Caco-2 (cell line): ENCODE measurements at places on chromosomes 6 and 20. TPM values are rescaled to one million over a fixed set of nuclear protein-coding genes. Genes with fewer than 3 reads are reported as not detected.

DNA sequence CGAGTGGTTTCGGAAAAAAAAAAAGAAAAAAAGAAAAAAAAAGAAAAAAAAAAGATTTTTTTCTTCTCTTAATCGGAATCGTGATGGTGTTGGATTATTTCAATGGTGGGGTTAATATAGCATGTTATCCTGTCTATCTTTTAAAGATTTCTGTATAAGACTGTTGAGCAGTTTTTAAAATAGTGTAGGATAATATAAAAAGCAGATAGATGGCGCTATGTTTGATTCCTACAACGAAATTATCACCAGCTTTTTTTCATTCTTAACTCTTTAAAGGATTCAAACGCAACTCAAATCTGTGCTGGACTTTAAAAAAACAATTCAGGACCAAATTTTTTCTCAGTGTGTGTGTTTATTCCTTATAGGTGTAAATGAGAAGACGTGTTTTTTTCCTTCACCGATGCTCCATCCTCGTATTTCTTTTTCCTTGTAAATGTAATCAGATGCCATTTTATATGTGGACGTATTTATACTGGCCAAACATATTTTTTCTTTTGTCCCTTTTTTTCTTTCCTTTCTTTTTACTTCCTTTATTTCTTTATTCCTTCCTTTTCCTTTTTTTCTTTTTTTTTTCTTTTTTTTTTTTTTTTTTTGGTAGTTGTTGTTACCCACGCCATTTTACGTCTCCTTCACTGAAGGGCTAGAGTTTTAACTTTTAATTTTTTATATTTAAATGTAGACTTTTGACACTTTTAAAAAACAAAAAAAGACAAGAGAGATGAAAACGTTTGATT is 3.6 kb downstream of the SOX4 start:
- DNase-seq = no peak
- H3K36me3 ChIP-seq = peaks cover 2% of the 10 kb centered on the region; the same call in 1 of the 2 replicates
- H3K27me3 ChIP-seq = no peaks in the 10 kb centered on the region
- peak overlapping the region; percentile 99 for H3K4me3 ChIP-seq

DNA sequence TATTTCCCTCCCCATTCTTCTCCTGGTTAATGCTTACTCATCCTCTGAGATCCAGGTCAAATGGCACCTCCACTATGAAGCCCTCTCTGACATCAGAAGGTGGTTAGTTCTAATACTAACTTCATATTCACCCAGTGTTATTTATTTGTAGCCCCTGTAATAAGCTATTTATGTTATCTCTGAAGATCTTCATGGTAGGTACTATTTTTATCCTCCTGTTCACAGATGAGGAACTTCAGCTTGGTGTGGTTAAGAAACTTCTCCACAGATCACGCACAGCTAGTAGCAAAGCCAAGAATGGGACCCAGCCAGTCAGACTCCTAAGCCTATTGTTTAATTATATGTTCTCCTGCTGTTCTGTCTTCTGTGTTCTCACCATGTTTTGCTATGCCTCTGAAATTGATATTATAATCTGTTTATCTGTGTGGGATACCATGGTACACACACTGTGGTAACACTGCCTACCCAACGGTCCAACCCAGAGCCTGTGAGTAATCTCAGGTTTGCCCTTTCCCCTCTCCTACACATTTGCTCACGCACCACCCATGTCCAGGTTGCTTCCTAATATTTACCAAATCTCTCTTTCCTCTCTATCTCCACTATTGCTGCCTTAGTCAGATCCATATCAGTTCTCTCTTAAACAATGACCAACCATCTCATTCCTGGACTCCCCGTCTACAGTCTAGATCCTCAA is 98.4 kb downstream of the IPCEF1 start:
- H3K4me1 ChIP-seq = no peaks in the 10 kb centered on the region
- H3K27me3 ChIP-seq = no peaks in the 10 kb centered on the region
- no peak for DNase-seq
- no peak overlapping the region for H3K4me3 ChIP-seq

The LINC00237 gene
- total RNA-seq = 1.5 and 1.8 TPM in 2 replicates

DNA sequence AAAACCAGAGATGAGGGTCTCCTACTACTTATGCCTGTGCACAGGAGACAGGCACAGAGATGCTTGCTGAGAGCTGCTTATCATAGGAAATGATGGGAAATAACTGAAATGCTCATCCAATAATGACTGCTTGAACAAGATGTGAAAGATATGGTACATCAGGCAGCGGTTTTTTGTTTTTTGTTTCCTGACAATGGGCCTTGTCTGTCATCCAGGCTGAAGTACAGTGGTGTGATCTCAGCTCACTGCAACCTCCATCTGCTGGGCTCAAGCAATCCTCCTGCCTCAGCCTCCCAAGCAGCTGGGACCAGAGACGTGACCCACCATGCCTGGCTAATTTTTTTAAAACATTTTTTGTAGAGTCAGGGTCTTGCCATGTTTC is 1.2 kb upstream of the RIPOR3 start:
- H3K27me3 ChIP-seq = no peaks in the 10 kb centered on the region
- no peaks in the 10 kb centered on the region for H3K36me3 ChIP-seq
- no peak overlapping the region for H3K27ac ChIP-seq
- no peak for DNase-seq

DNA sequence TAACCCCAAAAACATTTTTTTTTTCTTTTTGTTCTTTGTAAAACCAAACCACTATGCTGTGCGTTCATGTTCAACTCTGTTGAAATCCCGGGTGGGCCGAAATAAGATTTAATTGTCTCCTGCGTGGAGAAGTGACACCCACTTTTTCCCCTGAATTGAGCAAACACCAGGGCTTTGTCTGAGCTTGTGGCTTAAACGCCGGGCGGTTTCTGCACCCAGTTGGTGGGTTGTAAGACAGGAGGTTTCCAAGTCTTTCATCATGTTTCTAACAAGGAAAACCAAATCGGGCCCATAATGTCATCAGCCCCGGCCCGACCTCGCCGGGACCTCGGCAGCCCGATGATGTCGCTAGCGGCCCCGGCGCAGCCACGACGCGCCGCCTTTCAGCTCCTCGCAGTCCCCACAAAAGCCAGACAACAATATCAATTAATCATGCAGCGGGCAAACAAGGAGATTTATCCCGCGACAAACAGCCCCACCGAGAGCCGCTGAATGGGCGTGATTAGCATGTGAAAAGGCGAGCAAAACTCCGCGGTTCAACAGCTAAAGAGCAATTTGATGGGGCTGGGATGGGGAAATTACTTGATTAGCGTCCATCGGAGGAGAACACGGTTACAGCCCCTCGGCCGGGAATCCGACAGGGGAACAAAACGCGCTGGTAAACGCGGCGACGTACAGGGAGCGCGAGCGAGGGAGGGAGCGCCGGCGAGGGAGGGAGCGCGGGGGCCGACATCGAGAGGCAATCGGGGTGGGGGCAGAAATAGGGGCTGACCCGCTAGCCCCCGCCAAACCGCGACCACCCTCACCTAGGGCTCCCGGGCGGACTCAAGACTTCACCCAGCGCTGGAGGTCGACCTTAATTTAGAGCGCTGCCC is 5.3 kb downstream of the LINC00237 start:
- no peaks in the 10 kb centered on the region for H3K36me3 ChIP-seq
- no peaks in the 10 kb centered on the region for H3K27me3 ChIP-seq
- peak; percentile 65 for DNase-seq

The IPCEF1 gene
- total RNA-seq = 1.4 and 1.9 TPM in 2 replicates

GRCh38 chr6:41791305-41791704 is 3.8 kb downstream of the TOMM6 start:
- DNase-seq = no peak
- no peak overlapping the region for H3K4me3 ChIP-seq
- no peaks in the 10 kb centered on the region for H3K27me3 ChIP-seq

The DHX16 gene
- 36.6 and 40.6 TPM in 2 replicates for total RNA-seq

The MMP24 gene
- 13.0 and 15.6 TPM in 2 replicates for total RNA-seq

DNA sequence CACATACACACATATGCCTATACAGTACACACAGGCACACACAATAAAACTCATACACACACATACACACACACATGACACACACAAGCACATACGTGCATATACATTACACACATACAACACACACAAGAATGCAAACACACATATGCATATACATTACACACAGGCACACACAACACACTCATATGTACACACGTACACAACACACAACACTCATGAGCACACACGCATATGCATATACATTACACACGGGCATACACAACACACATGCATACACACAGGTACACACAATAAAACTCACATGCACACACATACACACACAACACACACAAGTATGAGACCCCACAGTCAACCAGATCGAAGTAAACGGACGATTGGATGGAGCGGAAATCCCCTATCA is 238.2 kb downstream of the ERMARD start:
- H3K4me1 ChIP-seq = no peaks in the 10 kb centered on the region
- DNase-seq = no peak
- no peak overlapping the region for H3K4me3 ChIP-seq
- no peaks in the 10 kb centered on the region for H3K36me3 ChIP-seq
- no peak overlapping the region for H3K27ac ChIP-seq

DNA sequence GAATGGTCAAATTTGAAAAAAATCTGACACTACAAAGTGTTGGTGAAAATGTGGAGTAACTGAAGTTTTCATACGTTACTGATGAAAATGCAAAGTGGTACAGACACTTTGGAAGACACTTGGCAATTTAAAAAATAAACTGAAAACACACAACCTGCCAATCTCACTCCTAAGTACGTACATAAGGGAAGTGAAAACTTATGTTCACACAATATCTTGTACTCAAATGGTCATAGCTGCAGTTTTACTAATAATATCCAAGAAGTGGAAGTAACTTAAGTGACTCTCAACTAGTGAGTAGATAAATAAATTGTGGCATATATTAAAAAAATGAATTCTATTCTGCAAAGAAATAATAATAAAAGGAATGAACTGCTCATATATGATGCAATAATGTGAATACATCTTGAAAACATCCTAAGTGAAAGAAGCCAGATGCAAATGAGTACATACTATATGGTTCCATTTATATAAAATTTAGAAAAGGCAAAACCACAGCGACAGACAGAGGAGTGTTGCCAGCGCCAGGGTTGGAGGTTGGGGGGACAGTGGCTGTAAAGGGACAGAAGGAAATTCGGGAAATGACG is 198.2 kb downstream of the ERMARD start:
- H3K4me1 ChIP-seq = no peaks in the 10 kb centered on the region
- H3K4me3 ChIP-seq = no peak overlapping the region
- no peaks in the 10 kb centered on the region for H3K27me3 ChIP-seq
- H3K27ac ChIP-seq = no peak overlapping the region
- H3K36me3 ChIP-seq = no peaks in the 10 kb centered on the region
- no peak for DNase-seq

The SPINT4 gene
- total RNA-seq = not detected in 2 replicates

The CASS4 gene
- 0.64 and 0.67 TPM in 2 replicates for total RNA-seq

GRCh38 chr6:84774157-84774984 is 10.0 kb upstream of the TBX18 start:
- H3K27ac ChIP-seq = no peak overlapping the region
- H3K36me3 ChIP-seq = no peaks in the 10 kb centered on the region
- peak; percentile 31 for DNase-seq
- no peaks in the 10 kb centered on the region; the same call in 1 of the 2 replicates for H3K27me3 ChIP-seq

GRCh38 chr6:134060491-134061106 is 8.2 kb upstream of the SLC2A12 start:
- H3K27ac ChIP-seq = peak overlapping the region; percentile 48
- H3K4me1 ChIP-seq = peaks cover 10% of the 10 kb centered on the region
- H3K4me3 ChIP-seq = no peak overlapping the region
- H3K27me3 ChIP-seq = no peaks in the 10 kb centered on the region

DNA sequence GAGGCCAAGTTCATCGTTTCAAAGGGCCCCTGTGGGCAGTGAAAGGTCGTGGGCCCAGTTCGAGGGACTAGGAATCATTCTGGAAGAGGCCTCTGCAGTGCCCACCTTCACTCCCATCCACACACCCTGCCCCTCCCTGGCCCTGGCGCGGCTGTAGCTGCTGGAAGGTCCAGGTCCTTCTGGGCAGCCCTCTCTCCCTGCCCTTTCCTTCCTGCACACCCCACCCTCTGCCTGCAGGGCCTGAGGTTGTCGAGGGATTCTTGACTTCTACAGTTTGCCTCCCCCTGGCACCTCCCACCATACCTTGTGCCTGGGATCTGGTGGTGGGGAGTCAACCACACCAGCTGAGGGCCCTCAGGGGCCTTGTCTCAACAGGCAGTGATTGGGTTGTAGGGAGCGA is 4.5 kb upstream of the MYT1 start:
- H3K36me3 ChIP-seq = no peaks in the 10 kb centered on the region
- H3K27ac ChIP-seq = no peak overlapping the region
- no peak overlapping the region for H3K4me3 ChIP-seq
- no peak for DNase-seq
- peaks cover 2% of the 10 kb centered on the region for H3K27me3 ChIP-seq
- H3K4me1 ChIP-seq = no peaks in the 10 kb centered on the region

The CST3 gene
- 704 and 777 TPM in 2 replicates for total RNA-seq

- no peak overlapping the region for H3K4me3 ChIP-seq
- DNase-seq = no peak
- H3K27ac ChIP-seq = no peak overlapping the region
- H3K36me3 ChIP-seq = no peaks in the 10 kb centered on the region
- H3K4me1 ChIP-seq = no peaks in the 10 kb centered on the region
Observed at GRCh38 chr6:50305660-50306059, 255.9 kb upstream of the DEFB112 start.

DNA sequence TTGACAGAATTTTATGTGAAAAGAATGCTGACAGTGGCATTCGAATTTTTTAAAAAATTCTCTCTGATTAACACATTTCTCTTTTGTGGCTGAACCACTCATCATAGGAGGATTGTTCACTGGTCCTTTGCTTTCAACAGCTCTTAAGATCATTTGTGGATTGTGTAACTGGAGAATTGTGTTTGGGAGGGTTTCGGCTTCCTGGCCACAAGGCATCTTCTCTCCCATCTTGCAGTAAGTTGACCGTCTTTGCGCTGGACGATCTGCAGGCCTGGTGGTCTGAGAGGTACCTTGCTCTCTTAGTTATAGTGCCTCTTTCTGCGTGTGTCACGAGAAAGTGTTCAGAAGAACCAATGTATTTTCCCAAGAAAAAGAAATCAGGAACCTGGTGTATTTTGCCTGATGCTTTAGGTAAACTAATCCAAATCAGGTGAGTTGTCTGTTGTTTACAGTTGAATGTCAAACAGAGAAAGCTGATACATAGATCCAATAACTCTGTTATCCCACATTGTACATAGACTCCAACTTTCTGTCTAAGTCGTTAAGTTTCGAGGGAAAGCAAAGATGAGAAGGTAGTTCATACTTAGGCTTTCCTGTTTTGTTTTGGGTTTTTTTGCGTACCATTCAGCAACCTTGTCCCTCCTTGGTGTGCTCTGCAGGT is 14.8 kb upstream of the EXOC2 start:
- no peak overlapping the region for H3K4me3 ChIP-seq
- no peak overlapping the region for H3K27ac ChIP-seq
- no peaks in the 10 kb centered on the region for H3K36me3 ChIP-seq
- H3K4me1 ChIP-seq = no peaks in the 10 kb centered on the region
